ENCODE measurements at places on chromosomes 3 and 15.

DNA sequence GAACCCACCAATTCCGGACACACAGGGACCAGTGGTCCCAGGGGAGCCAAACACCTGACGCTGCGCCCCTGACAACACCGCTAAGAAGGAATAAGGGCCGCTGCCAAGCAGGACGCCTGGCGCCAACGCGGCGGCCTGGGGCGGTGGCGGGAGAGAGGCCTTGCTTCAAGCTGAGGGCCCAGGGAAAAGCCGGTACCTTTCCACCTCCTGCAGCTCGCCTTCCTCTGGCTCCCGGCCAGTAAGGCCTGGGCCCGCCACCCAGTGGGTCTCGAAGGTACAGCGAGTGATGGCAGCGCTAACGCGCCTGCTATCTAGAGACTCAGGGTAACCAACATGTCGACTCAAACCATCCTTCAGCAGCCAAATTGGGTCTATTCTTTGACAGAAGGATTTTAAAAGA, 1074.1 kb downstream of the SI start:
- no peak for DNase-seq

GRCh38 chr3:123113889-123114450, 47.1 kb downstream of the PDIA5 start:
- DNase-seq = no peak

- no peak for DNase-seq
These were observed 878.5 kb downstream of the ROBO1 start for GRCh38 chr3:78889348-78889747.

DNA sequence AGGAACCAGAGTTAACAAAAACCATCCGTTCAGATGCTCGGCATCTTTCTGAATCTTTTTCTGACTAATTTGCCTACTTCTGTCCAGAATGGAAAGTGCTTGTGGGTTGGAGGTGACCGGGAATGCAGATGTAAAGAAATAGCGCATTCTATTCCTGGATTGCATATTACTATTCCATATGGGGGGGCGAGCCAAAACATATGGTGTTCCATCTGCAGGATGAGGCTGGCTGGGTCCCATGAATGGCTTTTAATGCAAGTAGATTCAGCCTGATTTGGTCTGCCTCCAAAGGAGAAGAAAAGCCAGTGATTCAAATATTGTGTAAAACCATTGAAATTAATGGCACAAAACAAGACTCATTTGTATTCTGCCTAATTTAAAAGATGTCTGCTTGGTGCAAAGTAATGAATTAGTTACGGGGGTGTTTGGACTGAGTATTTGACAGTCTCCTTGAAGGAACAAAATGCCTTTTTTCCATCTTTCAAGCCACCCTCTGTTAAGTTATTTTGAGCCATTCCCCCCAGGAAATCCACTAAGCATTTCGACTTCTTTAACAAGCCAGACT, 99.0 kb downstream of the ST8SIA2 start:
- no peak for DNase-seq

- no peak for DNase-seq
These were observed 3.6 kb downstream of the EHHADH start for GRCh38 chr3:185250247-185250646.

GRCh38 chr3:137647179-137647578, 116.9 kb upstream of the SOX14 start:
- DNase-seq = no peak

- no peak for DNase-seq
These were observed 9.7 kb upstream of the LARP6 start for GRCh38 chr15:70863450-70864218.

DNA sequence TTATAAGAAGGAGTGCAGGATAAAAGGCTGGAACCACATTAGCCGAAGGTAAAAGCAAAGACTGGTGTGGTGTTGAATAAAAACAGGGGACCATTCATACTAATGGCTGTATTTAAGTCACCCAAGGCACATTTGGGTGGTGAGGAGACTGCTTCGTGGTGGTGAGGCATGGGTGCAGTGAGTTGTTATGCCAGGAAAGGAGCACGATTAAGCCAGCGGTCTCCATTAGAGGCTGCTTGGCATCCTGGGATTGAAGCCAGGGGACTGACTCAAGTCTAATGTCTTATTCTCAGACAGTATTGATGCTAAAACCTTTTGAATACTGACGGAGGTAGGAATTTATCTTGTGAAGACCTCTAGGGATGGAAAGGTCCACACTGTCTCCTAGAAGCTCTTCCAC, 21.9 kb downstream of the FEM1B start:
- no peak for DNase-seq

DNA sequence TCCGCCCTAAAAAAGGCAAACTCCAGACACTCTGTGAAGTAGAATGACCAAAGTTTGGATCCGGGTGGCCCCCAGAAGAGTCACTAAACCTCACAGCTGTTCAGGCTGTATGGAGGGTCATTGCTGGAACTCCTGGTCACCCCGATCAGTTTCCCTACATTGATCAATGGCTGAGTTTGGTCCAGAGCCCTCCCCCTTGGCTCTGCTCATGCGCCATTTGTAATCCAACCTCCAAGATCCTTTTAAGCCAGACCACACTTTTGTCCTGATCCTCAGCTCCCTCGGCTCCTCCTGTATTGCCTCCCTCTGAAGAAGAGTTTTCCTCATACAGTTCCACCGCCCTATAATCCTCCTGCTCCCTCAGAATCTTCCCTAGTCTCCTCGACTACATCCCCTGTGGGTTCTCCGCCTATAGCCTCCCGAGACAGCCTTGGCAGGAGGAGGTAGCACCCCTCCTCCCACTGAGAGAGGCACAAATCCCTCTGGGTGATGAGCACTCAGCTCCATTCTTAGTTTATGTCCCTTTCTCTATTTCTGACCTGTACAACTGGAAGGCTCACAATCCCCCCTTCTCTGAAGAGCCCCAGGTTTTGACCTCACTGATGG, 42.2 kb downstream of the ZBTB11 start:
- no peak for DNase-seq

DNA sequence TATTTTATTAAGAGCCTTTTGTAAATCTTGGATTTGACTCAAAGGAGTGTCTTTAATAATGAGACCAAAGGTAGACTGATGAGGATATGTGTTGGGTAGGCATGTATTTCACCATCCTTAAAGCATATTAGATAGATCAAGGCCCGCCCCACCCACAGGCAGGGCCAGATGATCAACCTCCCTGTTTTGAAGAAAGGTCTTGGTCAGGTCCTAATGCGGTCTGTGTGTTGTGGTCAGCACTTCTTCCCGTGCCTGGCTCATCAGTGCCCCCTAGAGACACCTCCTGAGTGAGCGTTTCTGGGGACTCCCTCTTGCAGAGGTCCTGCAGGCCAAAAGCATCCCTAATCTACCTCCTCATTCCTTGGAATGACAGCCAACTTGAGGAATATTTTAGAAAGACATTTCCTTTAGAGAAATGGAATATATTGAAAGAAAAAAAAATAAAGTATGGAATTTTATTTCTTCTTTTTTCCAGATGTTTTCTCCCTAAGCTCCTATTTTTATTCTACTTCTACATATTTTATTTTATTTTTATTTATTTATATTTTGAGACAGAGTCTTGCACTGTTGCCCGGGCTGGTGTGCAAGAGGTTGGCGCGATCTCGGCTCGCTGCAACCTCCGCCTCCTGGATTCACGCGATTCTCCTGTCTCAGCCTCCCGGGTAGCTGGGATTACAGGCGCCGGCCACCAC, 6.0 kb downstream of the TM4SF4 start:
- peak; percentile 63 for DNase-seq

- DNase-seq = peak; percentile 42
These were observed 1.1 kb downstream of the TFG start for GRCh38 chr3:100710261-100710968.

DNA sequence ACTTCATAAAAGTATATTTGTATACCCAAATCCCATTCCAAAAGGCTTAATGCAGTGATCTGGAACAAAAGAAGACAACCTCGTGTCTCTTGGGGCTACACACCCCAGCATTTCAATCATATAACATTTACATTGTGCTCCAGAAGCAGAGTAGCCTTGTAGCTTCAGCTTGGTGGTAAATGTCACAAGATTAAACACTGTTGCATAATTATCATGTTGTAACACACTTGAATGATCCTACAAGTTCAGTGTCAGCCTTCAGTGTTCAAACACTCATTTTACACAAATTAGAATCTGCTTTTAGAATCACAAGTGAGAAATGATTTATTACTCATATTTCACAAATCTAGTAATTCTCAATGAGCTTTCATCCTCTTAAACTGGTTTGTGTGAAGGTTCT, 122.6 kb downstream of the CNTN3 start:
- DNase-seq = no peak

DNA sequence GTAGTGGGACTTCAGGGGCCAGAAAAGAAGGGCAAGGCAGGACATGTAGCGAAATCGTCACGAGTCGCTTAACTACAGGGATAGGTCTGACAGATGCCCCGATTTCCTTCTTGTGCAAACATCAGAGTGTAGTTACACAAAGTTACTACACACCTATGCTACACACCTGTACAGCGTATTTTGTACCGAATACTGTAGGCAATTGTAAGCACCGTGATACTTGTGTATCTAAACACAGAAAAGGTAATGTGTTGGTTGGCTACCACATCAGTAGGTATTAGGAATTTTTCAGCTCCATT, 515 bp upstream of the MTHFS start:
- DNase-seq = no peak

- no peak for DNase-seq
These were observed 52.3 kb downstream of the NCEH1 start for GRCh38 chr3:172658344-172659245.

- no peak for DNase-seq
These were observed 245.3 kb downstream of the RPLP1 start for GRCh38 chr15:69697916-69698315.

Measured in GM18507 (cell line).